ENCODE measurements at places on chromosomes 1 and 21. TPM values are rescaled to one million over a fixed set of nuclear protein-coding genes. Genes with fewer than 3 reads are reported as not detected.

OR2T29 gene
- not detected for total RNA-seq

KRTAP21-1 gene
- not detected for total RNA-seq

PTPN7 gene
- 1.0 TPM for total RNA-seq

C1orf94 gene
- not detected for total RNA-seq

HSPB7 gene
- total RNA-seq = not detected

NBPF20 gene
- 1.5 TPM for total RNA-seq

OR6N1 gene
- not detected for total RNA-seq

SHE gene
- total RNA-seq = 39.5 TPM

MTARC2 gene
- total RNA-seq = 10.1 TPM

MFAP2 gene
- 36.8 TPM for total RNA-seq

SPRR4 gene
- total RNA-seq = not detected

KRTAP20-4 gene
- not detected for total RNA-seq

TSPEAR gene
- total RNA-seq = 0.10 TPM

S100A16 gene
- total RNA-seq = 751 TPM

HPDL gene
- 9.3 TPM for total RNA-seq

TNFRSF25 gene
- total RNA-seq = 11.4 TPM

C1orf56 gene
- total RNA-seq = 2.5 TPM

SPOCD1 gene
- total RNA-seq = 47.2 TPM

SPRR2F gene
- not detected for total RNA-seq

RAB3B gene
- 2.1 TPM for total RNA-seq

IFNGR2 gene
- 46.1 TPM for total RNA-seq

ADCY10 gene
- not detected for total RNA-seq

APOBEC4 gene
- total RNA-seq = not detected

OR2W3 gene
- not detected for total RNA-seq

SELE gene
- 3.0 TPM for total RNA-seq

PADI3 gene
- total RNA-seq = not detected

KCNA2 gene
- not detected for total RNA-seq

MIXL1 gene
- total RNA-seq = 0.20 TPM

NCAM2 gene
- total RNA-seq = 0.05 TPM

ACOT11 gene
- total RNA-seq = 3.3 TPM

NFASC gene
- not detected for total RNA-seq

CD5L gene
- total RNA-seq = not detected

CYYR1 gene
- 22.7 TPM for total RNA-seq

NCF2 gene
- total RNA-seq = 0.05 TPM
